Neural progenitor cell (in vitro differentiated cells): ENCODE measurements at places on chromosomes 4 and X. TPM values are rescaled to one million over a fixed set of nuclear protein-coding genes. Genes with fewer than 3 reads are reported as not detected.

DNA sequence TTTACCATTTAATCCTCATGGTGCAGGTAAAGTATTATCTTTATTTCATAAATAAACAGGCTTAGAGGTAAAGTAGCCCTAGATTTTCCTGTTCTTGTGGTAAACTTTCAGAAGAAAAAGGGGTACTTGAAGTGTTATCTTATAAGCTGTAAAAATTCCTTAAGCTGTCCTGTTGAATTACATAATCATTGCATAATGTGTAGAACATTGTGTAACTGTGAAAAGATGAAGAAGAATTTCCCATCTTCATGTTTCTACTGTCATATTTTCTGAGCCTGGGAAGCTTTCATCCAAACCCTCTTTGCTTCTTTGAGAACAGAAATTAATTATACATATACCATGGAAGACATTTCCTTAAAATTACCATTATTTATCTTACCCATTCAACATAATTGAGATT lies 90.5 kb downstream of the ELOVL6 start:
- no peak for DNase-seq
- H3K27me3 ChIP-seq: no peaks in the 10 kb centered on the region
- no peak overlapping the region for H3K4me3 ChIP-seq

- H3K27ac ChIP-seq: no peak overlapping the region
- no peak for DNase-seq
- H3K27me3 ChIP-seq: no peaks in the 10 kb centered on the region
- no peaks in the 10 kb centered on the region for H3K4me1 ChIP-seq
- no peak overlapping the region for H3K4me3 ChIP-seq
- H3K36me3 ChIP-seq: no peaks in the 10 kb centered on the region
Observed at GRCh38 chr4:113738251-113738650, 23.3 kb downstream of the CAMK2D start.

DNA sequence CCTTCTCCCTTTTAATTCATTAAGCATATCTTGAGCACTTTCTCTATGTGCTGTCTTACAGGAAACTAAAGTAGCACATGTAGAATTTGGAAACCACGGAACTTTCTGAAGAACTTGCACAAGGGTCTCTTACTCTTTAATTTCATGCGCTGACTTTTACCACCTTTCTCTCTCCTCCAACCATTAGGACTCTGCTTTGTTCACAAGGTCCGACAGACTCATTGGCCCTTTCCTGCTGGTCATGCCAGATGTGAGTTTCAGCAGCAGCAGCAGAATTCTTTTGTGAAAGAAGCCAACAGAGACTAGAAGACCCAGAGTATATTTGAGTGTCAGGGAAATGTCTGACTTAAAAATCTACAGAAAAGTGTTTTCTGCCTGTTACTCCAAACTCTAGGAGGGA lies 207.1 kb downstream of the GUCY2F start:
- H3K4me1 ChIP-seq: peaks cover 6% of the 10 kb centered on the region
- no peaks in the 10 kb centered on the region for H3K27me3 ChIP-seq
- no peaks in the 10 kb centered on the region for H3K36me3 ChIP-seq
- no peak for DNase-seq
- H3K27ac ChIP-seq: no peak overlapping the region
- H3K4me3 ChIP-seq: no peak overlapping the region

GRCh38 chr4:120633810-120634209 lies 288.7 kb downstream of the PRDM5 start:
- H3K4me1 ChIP-seq: no peaks in the 10 kb centered on the region
- no peak overlapping the region for H3K4me3 ChIP-seq
- no peak overlapping the region for H3K27ac ChIP-seq
- no peak for DNase-seq
- H3K27me3 ChIP-seq: no peaks in the 10 kb centered on the region

DNA sequence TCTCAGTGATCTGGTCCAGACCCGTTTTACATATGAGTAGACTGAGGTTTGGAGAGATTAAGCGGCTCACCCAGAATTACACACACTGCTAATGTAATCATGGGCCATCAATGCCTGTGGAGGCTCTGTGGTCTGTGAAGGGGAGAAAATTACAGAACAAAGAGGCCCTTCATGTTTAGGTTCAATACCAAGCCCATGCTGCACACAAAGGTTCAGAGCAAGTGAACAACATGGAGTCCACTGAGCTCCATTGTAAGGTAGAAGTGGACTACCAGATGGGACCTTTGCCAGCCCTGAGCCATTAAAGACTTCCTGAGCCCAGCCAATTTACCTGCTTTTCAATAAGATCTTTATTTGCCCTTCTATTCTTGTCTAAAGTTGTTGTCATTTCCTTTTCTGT lies 109.8 kb downstream of the LUZP4 start:
- H3K27me3 ChIP-seq: no peaks in the 10 kb centered on the region
- peaks cover 3% of the 10 kb centered on the region for H3K4me1 ChIP-seq
- H3K27ac ChIP-seq: no peak overlapping the region
- H3K36me3 ChIP-seq: no peaks in the 10 kb centered on the region
- DNase-seq: no peak

GRCh38 chr4:108058685-108059440 lies 69.2 kb downstream of the HADH start:
- no peaks in the 10 kb centered on the region for H3K36me3 ChIP-seq
- H3K4me3 ChIP-seq: no peak overlapping the region
- no peak overlapping the region for H3K27ac ChIP-seq
- H3K4me1 ChIP-seq: no peaks in the 10 kb centered on the region
- DNase-seq: peak; percentile 28

- H3K4me3 ChIP-seq: no peak overlapping the region
- H3K4me1 ChIP-seq: no peaks in the 10 kb centered on the region
- no peak for DNase-seq
- no peaks in the 10 kb centered on the region for H3K36me3 ChIP-seq
- H3K27me3 ChIP-seq: no peaks in the 10 kb centered on the region
Observed at GRCh38 chrX:29587107-29587506, 628.3 kb upstream of the MAGEB2 start.

Gene PDE6B
- 4.3 and 19.5 TPM in 2 replicates for total RNA-seq

Gene WDR45
- total RNA-seq: 19.7 and 22.2 TPM in 2 replicates

Gene CT47B1
- not detected in 2 replicates for total RNA-seq

Gene CT45A9
- not detected in 2 replicates for total RNA-seq

Gene USP46
- 27.7 and 51.3 TPM in 2 replicates for total RNA-seq
